ENCODE measurements at places on chromosomes 11 and 22.

- DNase-seq, result no peak
These were observed 18.2 kb upstream of the OR10W1 start for GRCh38 chr11:58286249-58286648.

DNA sequence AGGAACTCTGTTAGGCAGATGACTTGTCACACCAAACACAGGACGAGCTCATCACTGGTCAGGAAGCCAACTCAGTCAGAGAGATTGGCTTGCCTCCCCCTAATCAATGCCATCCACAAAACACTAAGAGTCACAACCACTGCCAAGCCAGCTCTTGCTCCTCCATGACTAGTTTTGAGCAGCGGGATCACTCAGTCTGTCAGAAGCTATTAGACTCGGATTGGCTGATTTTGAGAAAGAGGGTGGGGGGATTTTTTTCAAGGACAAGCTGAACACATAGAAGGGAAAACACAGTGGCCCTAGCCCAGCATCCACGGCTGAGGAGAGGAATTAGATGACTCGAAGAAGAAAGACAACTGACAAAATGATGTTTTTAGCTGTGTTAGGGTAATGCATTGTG is 55.9 kb downstream of the SEZ6L start:
- no peak for DNase-seq

- no peak for DNase-seq
These were observed 52.4 kb downstream of the TECTA start for GRCh38 chr11:121153472-121153871.

DNA sequence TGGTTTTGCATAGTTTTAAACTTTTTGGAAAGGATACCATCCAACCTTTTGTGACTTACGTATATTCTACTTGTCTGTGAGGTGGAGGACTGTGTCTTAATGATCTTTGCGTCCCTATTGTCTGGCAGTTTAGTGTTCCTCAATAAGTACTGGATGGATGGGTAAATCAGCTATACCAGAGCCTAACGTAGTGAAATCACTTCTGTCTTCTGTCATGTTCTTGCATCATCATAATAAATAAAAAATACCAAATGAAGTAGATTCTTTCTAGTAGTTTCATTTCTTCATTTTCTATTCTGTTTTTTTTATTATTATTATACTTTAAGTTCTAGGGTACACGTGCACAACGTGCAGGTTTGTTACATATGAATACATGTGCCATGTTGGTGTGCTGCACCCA is 66.4 kb downstream of the ACER3 start:
- no peak for DNase-seq

- no peak for DNase-seq
These were observed 28.1 kb downstream of the INTS4 start for GRCh38 chr11:77966338-77966737.

GRCh38 chr11:114001416-114001815 is 26.5 kb downstream of the HTR3A start:
- no peak for DNase-seq

DNA sequence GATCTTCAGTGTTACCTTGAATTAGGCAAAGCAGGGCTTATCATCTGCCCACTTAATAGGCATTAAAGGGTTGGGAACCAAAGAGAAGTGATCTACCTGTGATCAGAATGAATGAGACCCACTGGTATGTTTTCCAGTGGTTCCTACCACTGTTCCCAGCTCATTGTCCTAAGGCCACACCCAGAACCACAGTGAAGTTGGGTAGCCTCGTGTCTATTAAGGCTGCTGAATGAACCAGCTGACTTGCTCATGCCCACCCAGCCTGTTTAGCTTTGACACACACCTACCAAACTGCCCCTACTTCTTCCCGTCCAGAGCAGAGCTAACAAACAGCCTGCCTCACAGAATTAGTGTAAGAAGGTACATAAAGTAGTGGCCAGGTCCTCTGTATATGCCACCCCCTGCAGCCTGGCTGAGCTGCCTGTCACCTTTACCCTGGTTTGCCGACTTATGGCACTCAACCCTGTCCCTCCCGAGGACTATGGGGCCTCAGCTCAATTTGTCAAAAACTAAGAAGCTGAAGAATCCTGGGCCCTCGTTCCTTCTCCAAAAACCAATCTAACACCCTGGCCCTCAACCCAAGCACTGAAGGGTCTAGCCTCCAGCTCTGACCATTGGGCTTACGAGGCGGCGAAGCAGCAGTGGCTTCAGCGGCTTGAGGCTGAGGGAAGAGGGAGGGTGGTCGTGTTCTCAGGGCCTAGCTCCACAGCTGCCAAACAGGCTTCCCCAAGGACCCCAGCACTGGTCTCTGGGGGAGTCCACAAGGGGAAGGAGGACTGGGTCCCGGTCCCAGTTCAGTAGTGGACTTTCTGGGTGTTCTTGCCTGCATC is 9.8 kb downstream of the UCP2 start:
- DNase-seq, result no peak

DNA sequence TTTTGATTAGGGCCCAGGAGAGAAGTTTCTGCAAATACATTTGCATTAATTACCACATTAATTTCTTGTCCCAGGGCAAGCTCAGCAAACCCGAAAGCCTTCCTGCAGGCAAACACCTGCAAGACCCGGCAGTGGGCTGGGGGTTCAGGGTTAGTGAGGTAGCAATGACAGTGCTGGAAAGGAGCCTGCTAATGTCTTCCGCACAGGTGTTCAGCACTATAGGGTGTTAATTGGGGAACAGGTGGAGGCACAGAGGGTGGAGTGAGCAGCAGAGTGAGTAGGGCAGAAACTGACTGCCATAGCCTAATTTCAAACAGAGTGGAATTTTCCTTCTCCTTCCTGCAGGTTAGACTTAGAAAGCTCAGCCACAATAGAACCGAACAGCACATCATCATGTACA is 50.9 kb upstream of the UBASH3B start:
- no peak for DNase-seq

GRCh38 chr11:17591293-17591692 is 44.2 kb downstream of the OTOG start:
- DNase-seq, result no peak

DNA sequence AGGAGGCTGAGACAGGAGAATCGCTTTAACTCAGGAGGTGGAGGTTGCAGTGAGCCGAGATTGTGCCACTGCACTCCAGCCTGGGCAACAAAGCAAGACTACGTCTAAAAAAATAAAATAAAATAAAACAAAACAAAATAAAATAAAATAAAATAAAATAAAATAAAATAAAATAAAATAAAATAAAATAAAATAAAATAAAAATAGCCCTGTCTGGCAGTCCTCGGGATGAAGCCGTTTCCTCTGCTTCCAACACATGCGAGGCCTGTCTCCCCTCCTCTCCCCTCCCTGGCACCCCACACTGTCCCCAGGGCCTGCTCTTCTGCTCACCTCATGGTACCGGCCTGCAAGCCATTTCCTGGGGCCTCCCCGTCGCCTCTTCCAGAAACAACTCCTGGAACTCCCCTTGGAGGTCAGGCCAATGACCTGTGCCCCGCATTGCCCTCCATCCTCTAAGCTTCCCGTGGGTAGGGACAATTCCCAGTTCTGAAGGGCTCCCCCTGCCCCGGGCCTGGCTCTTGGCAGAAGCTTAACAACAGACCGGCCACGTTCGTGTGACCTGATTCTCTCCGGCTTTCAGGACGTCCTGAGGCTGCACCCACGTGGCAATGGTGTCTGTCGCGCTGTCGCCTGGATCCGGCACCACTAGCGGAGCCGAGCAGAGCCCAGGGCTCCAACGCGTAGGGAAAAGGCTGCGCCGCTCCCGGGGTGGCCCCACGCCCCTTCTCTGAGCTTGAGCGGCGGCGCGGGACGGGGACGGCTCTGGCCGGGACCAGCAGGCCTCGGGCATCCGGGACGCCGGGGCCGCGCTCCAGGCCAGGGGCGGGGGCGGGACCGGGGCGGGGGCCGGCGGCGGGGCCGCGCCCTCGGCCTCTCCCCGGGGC is 456 bp upstream of the PARVB start:
- peak; percentile 47 for DNase-seq

GRCh38 chr11:11451501-11452005 is 98.5 kb upstream of the CSNK2A3 start:
- no peak for DNase-seq

- no peak for DNase-seq
These were observed 98.2 kb downstream of the AMOTL1 start for GRCh38 chr11:94866231-94866822.

GRCh38 chr11:77644887-77645286 is 7.3 kb upstream of the CLNS1A start:
- no peak for DNase-seq

GRCh38 chr11:130671801-130672700 is 223.6 kb downstream of the ADAMTS15 start:
- DNase-seq, result no peak

DNA sequence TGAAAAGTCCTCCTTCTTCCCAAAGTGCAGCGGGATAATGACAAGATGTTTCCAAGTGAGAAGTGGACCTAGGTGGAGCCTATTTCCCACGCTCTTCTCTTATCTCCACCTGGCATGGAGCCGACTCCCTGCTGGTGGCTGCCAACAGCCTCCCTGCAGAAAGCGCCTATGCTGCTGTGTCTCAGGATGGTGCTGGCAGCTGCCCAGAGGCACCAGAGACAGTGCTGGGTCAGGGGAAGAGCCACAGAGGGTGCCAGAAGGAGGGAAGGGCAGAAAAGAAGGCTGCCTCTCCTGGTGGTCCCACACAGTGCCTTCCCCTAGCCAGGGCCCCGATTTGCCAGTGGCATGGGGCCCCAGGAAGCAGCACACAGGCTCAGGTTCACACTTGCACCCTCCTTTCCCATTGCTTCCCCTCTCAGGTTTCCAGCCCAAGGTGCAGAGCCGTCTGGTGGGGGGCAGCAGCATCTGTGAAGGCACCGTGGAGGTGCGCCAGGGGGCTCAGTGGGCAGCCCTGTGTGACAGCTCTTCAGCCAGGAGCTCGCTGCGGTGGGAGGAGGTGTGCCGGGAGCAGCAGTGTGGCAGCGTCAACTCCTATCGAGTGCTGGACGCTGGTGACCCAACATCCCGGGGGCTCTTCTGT is 19.0 kb downstream of the CD5 start:
- no peak for DNase-seq

DNA sequence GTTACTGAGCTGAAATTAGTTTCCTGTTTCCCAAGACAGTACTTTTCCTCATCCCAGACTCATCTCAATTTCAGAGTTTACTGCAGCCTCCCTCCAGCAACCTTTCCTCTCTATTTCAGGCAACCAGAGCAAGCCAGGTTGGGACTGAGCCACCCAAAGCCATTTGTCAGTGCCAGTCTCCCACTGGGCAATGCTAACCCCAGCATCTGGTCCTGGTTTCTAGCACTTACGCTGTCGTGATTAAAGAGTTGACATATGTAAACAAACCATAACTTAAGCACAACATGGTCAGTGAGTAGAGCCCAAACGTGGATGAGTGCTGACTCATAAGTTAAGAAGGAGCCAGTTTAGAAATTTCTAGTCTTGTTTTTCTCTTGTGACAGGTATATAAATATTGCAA is 119.6 kb upstream of the BLID start:
- DNase-seq, result no peak

GRCh38 chr11:38191101-38191500 is 1593.1 kb upstream of the RAG2 start:
- no peak for DNase-seq

- DNase-seq, result no peak
These were observed 222.2 kb downstream of the C11orf87 start for GRCh38 chr11:109644152-109644551.

GRCh38 chr11:124760205-124760652 is 1.9 kb downstream of the ESAM start:
- DNase-seq, result no peak

- DNase-seq, result no peak
These were observed 124.1 kb upstream of the CSNK2A3 start for GRCh38 chr11:11476971-11477645.

DNA sequence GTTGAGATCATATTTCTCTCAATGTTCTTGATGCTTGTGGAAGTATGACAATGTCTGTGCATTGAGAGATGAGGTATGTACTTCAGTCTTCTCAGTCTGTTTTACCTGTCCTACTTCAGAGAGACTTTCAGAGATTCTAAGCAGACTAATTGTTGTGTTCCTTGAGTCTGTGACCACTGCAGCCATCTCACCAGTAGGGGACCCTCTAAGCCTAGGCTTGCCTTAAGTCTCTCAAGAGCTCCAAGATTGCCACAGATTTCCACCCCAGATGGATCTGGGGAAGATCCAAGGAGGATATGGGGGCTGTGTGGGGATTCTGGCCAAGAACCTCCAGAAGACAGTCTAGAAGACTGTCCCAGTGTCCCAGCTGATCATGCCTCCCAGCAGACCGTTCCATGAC is 179.9 kb upstream of the PLET1 start:
- no peak for DNase-seq

- no peak for DNase-seq
These were observed 1.2 kb upstream of the MIOX start for GRCh38 chr22:50485221-50486131.

DNA sequence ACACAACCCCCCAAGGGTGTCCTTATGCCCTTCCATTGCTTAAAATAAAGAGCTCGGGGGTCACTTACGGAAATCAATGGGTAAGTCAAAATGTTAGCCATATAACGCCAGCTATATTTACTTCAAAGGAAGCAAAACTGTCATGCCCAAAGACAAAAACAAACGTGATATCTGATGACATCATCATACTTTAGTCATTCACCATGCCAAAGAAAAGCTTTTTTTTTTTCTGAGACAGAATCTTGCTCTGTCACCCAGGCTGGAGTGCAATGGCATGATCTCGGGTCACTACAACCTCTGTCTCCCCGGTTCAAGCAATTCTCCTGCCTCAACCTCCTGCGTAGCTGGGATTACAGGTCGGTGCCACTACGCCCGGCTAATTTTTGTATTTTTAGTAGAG is 47.7 kb upstream of the SC5D start:
- no peak for DNase-seq

- no peak for DNase-seq
These were observed 29.8 kb downstream of the LMO1 start for GRCh38 chr11:8233691-8234424.

GRCh38 chr11:10221342-10221741 is 72.7 kb downstream of the SBF2 start:
- no peak for DNase-seq

- DNase-seq, result no peak
These were observed 179.6 kb upstream of the PDGFD start for GRCh38 chr11:104343578-104343977.

DNA sequence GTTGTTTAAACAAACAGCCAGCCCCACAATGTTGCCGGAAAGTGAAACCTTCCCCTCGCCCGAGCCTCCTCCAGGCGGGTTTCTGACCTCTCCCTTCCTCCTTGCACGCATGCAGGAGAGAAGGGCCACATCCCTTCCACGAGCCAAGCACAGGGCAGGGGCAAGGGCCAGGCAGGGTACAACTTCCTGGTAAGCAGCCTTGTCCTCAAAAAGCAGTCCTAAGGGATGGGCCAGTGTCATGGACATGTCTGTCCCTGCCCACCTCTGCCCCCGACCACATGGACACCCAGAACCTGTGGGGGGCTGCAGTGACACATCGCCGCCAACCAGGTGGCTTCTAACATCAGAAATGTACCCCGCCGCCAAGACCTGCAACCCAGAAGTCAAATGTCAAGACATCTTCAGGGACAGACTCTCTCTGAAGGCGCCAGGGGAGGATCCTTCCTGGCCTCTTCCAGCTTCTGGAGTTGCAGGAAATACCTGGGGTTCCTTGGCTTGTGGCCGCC is 145.3 kb downstream of the CRYBB2 start:
- no peak for DNase-seq

- no peak for DNase-seq
These were observed 28.7 kb downstream of the KCNE3 start for GRCh38 chr11:74438681-74439080.
